ENCODE measurements at places on chromosomes 3 and 15. TPM values are rescaled to one million over a fixed set of nuclear protein-coding genes. Genes with fewer than 3 reads are reported as not detected.

Gene HAUS2
- total RNA-seq = 119 TPM

Gene SLC9C1
- not detected for total RNA-seq

Gene FAM240A
- total RNA-seq = not detected

Gene TUSC2
- total RNA-seq = 29.4 TPM

Gene DHX30
- total RNA-seq = 57.4 TPM

Gene STRC
- total RNA-seq = not detected

Gene DAG1
- total RNA-seq = 84.0 TPM

Gene TLNRD1
- 8.1 TPM for total RNA-seq

Gene NRROS
- not detected for total RNA-seq

Gene CSTA
- 0.89 TPM for total RNA-seq

Gene FGD5
- not detected for total RNA-seq

Measured in myometrial cell (primary cell).